Urothelium cell line (cell line): ENCODE measurements at places on chromosomes 16 and 17.

- peak; percentile 3 for DNase-seq
Observed at GRCh38 chr17:64008830-64009229, 10.7 kb downstream of the PRR29 start.

GRCh38 chr17:47262586-47262985 is 9.0 kb downstream of the ITGB3 start:
- no peak for DNase-seq

DNA sequence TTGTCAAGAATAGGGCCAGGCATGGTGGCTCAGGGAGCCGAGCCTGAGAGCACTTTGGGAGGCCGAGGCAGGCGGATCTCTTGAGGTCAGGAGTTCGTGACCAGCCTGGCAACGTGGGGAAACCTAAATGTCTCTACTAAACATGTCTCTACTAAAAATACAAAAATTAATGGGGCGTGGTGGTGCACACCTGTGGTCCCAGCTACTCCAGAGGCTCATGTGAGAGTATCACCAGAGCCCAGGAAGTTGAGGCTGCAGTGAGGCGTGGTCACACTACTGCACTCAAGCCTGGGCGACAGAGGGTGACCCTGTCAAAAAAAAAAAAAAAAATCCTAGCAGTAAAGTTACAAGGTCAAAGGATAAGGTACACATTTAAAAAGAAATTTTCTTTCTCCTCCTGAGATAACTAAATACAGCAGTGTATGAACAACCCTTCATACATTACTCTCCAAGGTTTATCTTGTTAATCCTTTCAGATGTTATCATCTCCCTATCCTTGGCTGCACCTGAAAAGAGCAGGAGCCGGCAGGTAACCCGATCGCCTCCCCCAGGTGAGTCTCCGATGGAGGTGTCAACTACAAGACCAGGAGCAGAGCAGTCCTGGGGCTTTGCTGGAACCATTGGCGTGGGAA is 122.3 kb downstream of the GOSR1 start:
- no peak for DNase-seq

DNA sequence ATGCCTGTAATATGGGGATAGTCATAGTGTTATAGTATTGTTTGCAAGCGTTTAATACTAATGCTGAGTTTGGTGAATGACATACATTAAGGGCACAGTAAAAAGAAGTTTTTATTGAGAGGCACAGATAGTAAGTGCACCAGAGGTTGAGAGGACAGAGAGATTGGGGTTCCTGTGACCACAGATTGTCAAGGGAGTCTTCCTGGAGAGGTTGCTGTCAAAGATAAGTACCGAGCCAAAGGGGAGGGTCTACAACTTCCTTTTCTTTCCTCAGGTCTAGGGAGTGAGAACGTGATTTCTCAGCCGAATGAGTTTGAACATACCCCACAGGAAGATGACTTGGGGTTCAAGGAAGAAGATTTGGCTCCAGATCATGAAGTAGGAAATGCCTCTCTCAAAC is 1.8 kb downstream of the ZNF48 start:
- no peak for DNase-seq

DNA sequence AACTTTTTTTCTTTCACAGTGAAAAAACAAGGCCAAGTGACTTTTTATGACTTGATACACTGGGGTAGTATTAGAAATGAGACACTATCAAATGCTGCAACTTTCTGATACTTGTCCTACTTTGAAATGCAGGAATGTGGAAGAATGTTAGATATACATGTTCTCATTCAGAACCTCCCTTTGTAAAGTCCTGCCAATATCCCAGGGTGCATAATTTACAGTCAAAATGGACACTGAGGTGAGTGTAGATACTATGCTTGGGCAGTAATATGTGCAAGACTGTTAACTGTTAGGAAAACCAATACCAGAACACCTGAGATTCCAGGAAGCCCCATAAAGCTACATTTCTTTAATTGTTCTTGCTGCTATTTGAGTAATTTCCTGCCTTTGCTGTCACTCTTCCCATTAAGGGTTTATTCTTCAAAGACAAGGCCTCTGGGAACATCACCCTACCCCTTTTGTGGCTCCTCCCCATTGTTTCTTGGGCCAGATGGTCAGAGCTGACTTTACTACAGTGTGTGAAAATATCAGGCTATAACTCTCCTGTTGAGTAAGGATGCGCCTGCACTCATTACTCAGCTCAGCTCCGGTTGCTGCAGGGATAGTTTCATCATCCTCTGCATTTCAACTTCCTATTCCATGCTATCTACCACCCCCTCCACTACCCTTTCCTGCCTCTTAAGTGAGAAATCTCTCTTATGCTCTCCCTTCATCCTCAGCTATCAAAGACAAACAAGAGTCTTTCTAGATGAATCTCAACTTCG is 48.7 kb downstream of the TMEM100 start:
- DNase-seq = no peak

- DNase-seq = peak; percentile 91
Observed at GRCh38 chr17:58303971-58304749, 23.4 kb upstream of the MPO start.

DNA sequence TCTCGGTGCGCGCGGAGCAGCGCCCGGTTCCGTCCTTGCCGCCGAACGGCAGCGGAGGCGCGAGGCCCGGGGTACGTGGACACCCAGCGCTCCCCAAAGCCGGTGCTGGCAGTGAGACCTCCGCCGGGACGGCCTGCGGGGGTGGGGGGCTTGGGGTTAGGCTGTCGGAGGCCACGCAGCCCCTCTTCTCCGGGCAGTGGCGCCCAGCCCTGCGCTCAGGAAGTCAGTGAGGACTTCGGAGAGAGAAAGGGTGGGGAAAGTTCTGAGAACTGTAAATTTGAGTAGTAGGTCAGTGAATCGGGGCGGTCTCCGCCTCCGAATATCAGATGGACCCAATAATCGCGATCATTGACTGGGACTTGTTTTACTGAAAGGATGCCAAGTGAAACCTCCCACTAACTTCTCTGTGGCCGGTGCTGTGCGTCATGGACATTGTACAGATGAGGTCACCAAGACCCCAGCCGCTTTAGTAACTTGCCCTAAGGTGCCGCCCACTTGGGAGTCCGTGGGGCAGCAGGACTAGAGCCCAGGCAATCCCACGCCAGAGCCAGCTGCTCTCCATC is 468 bp downstream of the IL4R start:
- peak; percentile 39 for DNase-seq

DNA sequence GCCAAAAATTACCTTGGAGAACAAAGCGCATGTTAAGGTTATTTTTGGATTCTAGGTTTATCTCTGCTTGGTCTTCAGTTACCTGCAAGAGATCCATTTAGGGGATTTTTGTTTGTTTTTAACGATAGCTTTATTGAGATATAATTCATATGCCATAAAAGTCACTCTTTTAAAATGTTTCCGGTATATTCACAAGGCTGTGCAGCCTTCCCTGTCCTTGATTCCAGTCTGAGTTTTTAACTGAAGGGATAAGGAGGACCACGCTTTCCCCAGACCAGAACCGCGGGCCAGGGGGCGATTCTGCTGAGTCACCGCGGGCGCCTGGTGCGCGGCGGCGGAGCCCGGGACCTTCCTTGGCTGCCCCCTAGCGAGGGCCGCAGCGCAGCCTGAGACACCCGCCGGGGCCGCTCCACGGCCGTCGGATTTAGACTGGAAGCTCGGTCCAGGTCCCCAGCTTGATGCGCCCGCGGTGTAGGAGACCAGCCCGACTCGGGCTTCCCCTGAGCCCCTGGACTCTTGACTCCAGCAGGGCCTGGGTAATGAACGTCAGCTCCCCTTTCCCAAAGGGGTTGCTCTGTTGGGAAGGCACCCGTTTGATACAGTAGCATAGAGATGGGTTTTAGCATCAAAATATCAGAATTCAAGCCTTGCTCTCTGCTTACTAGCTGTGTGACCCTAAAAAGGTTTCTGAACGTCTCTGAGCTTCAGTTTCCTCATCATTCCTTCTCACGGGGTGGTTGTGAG is 50.0 kb upstream of the STH start:
- DNase-seq = peak; percentile 95

DNA sequence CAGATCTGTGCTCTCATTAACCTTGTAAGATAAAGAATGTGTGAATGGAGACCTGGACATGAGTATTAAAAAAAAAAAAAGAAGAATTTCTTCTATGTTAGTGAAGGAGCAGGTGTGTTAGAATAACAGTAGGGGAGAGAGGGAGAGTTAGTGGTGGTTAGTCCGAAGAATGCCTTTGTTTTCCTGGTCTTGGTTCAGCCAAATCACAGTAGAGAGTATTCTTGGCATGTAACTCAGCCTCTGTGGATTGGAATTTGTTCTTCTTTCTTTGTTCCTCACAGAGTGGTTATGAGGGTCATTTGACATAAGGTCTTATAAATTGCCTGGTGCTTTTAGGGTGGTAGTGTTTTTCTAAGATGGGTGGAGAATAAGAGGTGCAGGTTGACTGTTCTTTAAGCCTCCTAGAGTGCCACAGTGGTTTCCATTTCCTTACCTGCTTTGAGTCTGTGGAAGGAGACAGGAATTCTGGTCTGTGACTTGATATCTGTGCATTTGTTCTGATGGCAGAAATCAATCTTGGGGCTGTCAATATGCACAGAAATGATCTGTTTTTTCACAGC is 17.6 kb downstream of the NUP93 start:
- DNase-seq = no peak
